CD4-positive, alpha-beta memory T cell (primary cell): ENCODE measurements at places on chromosomes 12 and 14.

DNA sequence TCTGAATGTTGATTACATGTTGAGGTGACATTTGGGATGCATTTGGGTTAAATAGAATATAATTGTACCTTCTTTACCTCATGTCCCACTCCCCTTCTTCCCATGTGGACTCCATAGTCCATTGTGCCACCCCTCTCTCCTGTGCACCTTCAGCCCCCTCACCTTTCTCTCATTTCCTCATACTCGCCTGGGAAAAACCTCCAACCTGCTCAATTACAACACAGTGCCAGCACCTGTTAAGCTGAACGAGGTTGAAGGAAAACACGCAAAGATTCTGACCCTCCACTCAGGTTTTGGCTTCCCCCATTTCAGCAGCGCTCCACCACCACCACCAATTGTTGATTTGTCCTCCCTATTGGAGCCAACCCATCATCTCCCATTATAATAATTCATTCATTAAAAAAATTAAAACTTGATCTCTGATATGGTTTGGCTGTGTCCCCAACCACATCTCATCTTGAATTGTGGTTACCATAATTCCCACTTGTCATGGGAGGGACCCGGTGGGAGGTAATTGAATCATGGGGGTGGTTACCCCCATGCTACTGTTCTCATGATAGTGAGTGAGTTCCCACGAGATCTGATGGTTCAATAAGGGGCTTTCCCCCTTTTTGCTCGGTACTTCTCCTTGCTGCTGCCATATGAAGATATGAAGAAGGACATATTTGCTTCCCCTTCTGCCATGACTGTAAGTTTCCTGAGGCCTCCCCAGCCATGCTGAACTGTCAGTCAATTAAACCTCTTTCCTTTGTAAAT lies 33.7 kb upstream of the PPP2R5C start:
- no peak for DNase-seq

- no peak for DNase-seq
Observed at GRCh38 chr12:5036031-5036430, 7.6 kb upstream of the KCNA5 start.

DNA sequence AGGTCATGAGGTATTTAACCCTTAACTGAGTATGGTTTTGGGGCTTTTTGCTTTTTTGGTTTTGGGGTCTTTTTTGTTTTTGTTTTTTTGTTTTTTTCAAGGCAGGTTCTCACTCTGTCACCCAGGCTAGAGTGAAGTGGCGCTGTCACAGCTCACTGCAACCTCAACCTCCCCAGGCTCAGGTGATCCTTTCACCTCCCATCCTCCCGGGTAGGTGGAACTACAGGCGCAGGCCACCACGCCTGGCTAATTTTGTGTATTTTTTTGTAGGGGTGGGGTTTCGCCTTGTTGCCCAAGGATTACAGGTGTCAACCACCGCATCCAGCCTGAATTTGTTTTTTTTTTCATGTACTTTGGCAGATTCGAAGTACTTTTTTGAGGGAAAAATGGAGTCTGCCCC lies 19.9 kb downstream of the RAP1B start:
- no peak for DNase-seq

DNA sequence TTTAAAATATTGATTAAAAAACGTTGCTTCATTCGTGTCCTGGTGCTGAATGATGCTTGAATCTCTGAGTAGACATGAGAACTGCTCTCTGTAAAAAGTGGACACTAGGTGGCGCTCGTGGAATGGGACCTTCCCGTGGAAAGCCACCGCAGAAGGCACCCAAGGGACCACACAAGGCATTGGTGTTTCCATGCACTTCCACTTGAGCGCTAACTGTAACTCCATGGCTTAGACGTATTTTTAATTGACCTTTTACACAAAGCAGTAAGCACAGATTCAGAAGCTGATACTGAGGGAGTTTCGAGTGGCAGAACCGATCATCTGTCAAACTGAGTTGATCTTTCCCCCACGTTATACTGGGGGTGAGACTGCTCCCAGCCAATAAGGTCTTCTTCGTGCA lies 135.3 kb downstream of the PRKCH start:
- DNase-seq, result peak; percentile 77

DNA sequence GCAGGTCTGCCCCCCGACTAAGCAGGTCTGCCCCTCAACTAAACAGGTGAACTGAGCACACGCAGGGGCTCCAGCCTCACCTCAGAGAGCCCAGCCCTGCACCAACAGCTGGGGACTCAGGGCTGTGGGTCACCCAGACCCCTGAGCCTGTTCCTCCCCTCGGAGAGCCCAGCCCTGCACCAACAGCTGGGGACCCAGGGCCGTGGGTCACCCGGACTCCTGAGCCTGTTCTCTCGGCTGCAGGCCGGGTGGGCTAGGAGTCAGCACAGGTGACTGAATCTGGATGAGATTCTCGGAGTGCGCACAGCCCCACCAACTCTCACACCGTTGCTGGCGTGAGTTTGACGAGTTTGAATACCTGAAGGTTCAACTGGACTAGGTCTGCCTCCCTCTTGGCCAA lies 20.3 kb upstream of the ANKLE2 start:
- no peak for DNase-seq

DNA sequence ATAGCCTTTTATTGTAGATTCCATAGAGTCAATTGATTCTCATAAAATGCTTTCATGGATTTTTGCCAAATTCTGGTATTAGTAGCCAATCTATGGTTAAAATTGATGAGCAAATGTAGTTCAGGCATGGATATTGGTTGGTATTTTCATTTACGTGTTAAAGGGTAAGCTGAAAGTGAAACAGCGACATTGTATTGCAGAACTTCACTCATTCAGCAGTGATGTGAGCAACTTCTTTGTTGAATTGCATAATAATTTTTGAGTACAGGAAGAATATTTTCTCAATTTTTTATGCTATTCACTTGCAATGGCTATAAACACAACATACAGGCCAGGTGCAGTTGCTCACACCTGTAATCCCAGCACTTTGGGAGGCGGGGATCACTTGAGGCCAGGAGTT lies 24.2 kb upstream of the FAM222A start:
- no peak for DNase-seq

DNA sequence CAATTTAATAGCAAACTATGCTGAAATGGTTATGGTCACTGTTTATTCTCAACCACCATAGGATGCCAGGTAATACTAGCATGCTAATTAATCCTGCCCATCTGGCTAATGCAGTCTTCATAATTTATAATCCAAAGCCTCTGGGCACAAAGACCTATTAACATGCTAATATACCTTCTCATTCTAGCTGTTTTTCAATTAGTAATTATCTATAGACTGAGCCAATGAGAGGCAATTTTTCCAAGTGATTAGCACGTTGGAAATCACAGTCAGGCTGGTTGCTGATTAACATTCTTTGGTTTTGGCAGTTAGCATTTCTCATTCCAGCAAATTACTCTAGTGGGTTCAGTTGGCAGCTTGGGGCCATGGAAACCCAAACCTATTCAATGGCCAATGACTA lies 357.2 kb downstream of the SEC23A start:
- DNase-seq, result no peak

- no peak for DNase-seq
Observed at GRCh38 chr12:69545081-69545480, 40.2 kb upstream of the CCT2 start.

- no peak for DNase-seq
Observed at GRCh38 chr14:93375673-93376156, 28.7 kb downstream of the COX8C start.

- DNase-seq, result no peak
Observed at GRCh38 chr14:73816393-73816816, 35.2 kb upstream of the PTGR2 start.

DNA sequence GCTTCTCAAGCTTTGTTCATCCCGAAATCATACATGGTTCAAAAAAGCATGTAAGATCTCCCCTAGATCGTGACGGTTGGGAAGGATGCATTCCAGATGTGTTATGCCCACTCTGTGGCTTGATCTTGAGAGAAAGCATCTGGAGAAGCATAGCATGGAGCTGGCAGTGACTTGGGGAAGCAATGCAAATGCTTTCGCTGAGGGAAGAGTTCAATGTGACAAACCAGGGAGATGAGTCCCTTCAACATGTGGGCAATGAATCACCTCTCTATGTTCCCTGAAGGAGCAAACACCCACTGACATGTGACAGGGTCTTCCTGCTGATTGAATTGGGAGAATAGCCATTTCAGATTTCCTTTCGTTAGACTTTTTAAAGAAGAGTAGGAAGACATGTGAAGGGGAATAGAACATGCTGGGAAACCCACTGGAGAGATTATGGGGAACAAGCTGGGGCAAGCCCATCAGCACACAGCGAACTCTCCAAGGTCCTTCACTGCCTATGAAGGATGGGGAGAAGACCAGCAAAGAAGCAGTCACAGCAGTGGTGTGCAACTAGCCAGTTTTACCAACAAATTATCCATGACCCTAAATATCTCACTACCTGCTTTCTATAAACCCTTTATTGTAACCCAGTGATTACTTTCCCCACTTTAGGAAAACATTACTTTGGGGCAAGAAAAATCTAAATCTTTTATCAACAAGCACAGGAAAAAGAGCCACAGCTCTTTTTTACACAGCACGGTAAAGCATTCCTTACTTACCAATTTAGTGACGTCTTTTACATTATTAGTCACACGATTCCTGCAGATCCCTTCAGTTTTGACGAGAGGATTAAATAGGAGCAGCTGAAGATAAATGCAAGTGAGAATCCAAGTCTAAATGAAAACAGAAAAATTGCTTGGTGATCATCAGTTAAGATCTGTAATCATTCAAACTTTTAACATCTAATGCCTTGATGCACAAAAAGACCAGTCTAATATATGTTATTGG lies 35.0 kb downstream of the KITLG start:
- no peak for DNase-seq

GRCh38 chr12:124928095-124928911 lies 13.9 kb upstream of the UBC start:
- DNase-seq, result no peak

GRCh38 chr12:53807322-53807860 lies 55.6 kb upstream of the CISTR start:
- DNase-seq, result no peak

DNA sequence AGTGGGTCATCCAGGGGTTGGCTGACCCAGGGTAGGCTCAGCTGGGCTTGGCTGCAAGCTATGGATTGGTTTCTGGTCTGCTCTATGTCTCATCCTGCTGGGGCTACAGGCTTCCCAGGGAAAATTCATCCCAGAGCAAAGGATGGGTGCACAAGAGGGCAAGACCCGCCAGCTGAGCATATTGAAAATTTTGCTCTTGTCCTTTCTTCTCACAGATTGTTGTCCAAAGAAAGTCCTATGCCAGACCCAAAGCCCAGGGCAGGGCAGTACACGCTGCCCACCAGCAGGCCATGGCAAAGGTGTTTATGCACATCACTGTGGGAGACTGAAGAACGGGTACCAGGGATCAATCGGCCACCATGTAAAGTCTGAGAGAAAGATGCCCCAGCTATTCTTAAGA lies 95.3 kb upstream of the PARP11 start:
- no peak for DNase-seq

DNA sequence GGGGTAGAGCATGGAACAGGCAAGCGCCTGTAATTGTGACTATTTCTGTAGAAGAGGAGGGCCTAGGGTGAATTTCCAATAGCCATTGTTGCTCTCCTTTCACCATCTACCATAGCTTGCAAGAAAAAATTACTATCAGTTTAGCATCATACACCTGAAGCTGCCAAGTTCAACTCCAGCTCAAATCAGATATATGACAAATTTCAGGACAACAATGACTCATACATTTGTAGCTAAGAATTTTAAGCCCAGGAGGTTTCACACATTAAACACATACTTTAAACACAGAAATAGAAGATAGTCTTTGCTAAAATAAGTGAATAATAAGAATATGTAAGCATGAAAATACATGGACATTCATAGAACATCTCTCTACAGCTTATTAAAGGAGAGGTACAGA lies 17.6 kb upstream of the G2E3 start:
- DNase-seq, result no peak

DNA sequence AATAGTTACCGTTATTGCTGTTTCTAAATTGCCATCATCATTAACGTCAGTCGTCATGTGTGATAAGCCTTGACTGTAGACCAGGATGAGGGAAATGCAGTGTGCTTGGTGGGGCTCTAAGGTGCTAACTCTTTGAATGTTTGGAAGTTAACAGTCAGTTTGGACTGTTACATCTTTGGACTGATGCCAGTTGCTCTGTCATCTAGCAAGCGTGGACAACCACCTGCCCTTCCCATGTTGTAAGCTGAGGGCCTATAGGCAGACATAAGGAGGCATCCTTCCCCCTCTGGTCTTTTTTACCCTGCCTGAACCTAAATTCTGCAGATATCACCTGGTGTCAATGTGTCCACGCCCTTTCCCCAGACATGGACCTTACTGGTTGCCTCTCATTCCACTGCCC lies 94.4 kb downstream of the PPP2R5C start:
- no peak for DNase-seq

- no peak for DNase-seq
Observed at GRCh38 chr14:32514236-32514635, 185.1 kb downstream of the AKAP6 start.

DNA sequence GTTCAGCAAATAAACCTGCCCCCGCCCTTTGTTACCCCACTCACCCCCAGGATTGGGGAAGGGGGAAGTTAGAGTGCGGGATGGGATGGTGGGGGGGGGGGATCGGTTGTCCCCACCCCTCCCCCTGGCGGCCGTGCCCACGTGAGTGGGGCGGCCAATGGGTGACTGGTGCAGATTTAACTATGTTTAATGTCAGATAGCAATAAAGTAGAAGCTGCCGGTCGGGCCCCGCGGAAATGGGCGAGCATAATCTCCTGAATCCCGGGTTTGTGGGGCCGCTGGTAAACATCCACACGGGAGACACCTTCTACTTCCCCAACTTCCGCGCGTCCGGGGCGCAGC lies at the start of gene HOXC12:
Gene HOXC12, plus strand, starts transcription at position 210 of the 342 bp plus-strand sequence. Its CDS starts 27 bp downstream, at position 237.
- no peak for DNase-seq

DNA sequence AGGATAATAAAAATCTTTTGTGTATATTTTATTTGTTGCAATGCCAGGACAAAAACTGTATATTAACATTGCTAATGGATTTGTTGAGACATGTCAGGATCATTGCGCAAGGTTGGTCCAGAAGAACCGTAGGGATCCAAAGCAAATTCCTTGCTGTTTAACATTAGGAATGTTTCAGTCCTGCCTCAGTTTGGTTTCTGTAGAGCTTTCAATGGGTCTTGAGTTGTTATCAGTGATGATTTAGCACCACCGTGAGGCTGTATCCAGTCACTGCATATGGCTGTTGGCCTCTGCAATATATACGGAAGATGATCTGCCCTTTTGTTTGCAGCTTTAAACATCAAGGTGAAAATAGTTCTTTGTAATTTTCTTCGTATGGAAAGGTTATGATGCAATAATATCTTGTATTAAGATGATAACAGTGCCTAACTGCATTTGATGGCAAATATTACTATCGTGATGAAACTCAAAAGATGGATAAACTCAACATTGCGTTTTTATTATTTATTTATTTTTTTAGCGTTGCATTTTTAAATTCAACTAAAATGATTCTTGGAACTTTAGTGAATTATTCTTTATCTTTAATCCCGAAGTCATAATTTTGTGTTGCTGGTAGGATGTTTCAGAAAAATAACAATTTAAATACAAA lies 231.2 kb downstream of the AKAP6 start:
- no peak for DNase-seq
